Stimulated activated CD8-positive, alpha-beta memory T cell treated with anti-CD3 and anti-CD28 coated beads, Interleukin-4, amount 100 ng/mL, for 4 hours (primary cell): ENCODE measurements at places on chromosomes 4 and X.

DNA sequence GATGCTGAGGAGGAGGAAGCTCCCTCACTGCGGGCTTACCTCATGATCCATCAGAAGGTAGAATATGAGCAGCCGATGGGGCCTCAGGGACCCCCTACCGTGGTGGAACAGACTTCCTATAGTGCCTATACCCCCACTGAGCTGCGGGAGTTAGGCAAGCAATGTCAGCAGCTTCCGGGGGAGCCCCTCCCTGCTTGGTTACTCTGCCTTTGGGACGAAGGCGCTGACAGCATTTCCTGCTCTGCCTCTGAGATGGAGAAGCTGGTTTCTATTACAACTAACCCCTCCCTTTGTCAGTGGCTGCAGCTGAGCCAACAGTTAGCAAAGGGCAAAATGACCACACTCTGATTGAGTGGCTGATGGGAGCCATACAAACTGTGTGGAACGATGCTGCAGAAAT lies 430.7 kb downstream of the IDS start:
- DNase-seq = no peak

- DNase-seq = no peak
These were observed 12.1 kb downstream of the APLN start for GRCh38 chrX:129642641-129643040.

DNA sequence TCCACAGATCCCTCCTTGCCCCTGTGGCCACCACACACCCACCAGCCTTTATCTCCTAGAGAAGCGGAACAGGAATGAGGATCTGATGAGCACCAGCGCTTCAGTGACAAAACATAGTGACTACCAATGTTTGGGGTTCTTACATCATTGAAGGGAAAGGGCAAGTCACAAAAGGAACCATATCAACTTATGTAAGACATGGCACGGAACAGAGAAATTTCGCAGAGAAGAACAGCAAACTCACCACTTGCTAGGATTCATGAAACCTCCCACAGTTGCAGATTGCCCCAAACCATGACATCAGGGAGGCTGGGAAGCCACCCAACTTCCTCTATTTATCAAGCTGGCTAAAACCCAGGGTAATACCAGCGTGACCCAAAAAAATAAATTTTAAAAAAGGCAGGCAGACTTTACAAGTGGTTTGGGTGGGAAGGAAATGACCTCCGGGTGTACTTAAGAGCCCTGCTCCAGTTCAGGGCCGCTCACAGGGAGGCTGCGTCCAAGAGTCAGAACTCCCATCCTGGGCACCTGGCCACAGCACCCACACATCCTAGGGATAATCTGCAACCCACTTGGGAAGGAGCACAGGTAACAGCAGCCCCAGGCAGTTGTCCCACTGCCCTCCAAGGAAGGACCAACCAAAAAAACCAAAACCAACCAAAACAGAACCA lies 36.0 kb downstream of the ADGRG2 start:
- no peak for DNase-seq

DNA sequence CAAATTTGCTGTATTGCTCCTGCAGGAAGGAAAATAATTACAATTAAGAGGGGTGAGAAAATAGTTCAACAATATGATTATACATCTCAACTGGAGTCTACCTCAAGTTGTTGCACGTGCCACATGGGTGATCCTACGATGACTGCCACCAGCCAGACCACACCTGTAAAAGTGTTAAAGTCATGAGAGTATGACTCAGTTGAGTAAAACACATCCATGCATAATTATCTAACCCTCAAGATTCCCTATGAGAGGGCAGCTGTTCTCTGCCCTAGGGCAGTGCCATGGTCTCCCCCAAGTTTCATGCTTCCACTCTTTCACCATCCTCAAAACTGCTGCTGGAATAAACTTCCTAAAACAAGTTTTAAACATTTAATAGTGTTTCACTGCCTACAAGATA lies 44.1 kb downstream of the QRFPR start:
- no peak for DNase-seq

DNA sequence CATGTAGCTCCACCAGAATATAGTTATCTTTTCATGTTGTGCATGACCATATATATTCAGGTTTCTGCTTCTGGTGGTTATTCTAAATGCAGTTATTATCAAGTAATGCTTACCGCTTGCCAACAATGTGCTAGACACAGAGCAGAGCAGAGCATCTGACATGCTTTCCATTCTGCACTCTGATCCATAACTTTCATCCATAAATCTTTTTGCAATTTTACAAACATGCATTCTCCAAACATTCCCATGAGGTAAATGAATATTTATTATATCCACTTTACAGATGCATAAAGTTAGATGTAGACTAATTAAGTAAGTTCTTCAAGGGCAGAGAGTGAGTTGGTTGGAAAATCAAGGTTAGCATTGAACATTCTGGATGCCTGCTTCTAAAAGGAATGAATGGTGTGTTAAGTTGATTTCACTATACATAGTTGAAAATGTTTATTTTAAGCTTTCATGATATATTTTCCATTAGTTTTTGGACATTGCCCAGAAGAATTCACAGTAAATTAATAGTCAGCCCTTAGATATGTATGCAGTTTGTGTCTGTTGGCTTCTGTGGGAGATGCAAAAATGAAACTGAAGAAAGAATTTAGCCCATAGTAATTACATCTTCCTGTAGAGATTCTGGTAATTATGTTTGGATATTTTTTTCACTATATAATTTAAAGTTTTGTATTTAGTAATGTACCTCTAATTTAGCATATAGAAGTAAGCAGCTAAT lies 867.8 kb downstream of the CCSER1 start:
- no peak for DNase-seq

DNA sequence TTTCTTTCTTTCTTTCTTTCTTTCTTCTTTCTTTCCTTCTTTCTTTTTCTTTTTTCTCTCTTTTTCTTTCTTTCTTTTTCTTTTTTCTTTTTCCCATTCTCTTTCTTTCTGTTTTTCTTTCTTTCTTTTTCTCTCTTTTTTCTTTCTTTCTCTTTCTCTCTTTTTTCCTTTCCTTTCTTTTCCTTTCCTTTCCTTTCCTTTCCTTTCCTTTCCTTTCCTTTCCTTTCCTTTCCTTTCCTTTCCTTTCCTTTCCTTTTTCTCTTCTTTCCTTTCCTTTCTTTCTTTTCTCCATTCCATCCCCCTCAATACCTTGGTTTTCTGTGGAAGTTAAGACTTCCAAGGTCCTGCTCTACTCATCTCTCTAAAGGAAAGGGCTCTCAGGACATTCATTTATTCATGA lies 102.8 kb upstream of the CLNK start:
- DNase-seq = no peak
